ENCODE measurements at places on chromosomes 7 and 10.

DNA sequence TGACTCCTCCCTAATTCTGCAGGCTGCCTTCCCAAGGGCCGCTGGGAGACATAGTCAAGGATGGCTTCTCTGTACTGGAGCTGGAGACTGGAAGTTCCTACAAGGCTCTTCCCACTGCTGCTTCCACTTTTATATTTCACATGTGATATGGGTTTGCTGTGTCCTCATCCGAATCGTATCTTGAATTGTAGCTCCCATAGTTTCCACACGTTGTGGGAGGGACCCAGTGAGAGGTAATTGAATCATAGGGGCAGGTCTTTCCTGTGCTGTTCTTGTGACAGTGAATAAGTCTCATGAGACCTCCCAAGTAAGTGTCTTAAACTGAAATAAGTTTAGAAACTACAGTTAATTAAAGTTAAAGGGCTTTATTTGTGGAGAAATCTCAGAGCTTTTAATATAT is 47.0 kb upstream of the BICC1 start:
- no peak for DNase-seq

DNA sequence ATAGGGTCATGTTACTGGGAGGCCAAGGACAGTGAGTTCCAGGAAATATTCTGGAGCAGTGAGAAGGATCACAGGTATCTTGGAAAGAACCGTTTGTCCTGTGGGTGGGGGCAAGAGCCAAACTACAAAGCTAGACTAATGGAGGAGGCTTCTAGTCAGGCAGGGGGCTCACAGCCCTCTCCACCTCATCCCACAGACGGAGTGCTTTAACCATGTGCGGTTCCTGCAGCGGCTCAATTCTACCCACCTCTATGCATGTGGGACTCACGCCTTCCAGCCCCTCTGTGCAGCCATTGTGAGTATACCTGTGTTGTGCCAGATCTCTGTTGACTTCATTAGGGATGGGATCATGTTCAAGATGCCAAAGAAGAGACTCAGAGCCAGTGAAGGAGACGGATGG is 8.1 kb downstream of the SEMA4G start:
- DNase-seq = no peak

- DNase-seq = no peak
These were observed 1672.9 kb downstream of the REEP3 start for GRCh38 chr10:65194126-65194525.

- DNase-seq = no peak
These were observed 636.8 kb upstream of the ANKRD30A start for GRCh38 chr10:36488579-36488978.

DNA sequence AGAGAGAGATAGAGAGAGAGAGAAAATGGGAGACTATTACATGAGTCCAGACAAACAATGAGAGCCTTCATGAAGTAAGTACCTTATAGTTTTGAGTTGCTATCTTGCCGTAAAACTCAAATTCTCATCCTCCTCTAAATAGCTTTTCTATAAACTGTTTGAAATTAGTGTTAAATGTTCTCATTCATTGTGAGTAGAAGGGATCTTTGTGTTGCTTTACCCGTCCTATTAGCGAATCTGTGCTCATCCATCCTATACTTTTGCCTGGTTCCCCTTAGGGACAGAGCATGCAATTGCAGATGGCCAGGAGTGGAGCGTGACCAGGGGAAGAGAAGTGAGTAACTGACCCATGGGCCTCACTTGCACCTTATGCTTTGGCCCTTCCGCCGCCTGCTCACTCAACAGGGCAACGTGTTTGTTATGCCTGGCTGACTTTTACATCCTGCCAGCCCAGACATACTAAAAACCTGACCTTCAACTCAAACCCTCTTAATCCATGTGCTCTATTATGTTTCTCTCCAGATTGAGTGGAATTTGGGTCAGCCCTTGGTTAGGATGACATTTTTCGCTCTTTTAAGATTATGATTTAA is 244.2 kb upstream of the YAE1 start:
- no peak for DNase-seq

- no peak for DNase-seq
These were observed 173.5 kb downstream of the CELF2 start for GRCh38 chr10:11191190-11191589.

DNA sequence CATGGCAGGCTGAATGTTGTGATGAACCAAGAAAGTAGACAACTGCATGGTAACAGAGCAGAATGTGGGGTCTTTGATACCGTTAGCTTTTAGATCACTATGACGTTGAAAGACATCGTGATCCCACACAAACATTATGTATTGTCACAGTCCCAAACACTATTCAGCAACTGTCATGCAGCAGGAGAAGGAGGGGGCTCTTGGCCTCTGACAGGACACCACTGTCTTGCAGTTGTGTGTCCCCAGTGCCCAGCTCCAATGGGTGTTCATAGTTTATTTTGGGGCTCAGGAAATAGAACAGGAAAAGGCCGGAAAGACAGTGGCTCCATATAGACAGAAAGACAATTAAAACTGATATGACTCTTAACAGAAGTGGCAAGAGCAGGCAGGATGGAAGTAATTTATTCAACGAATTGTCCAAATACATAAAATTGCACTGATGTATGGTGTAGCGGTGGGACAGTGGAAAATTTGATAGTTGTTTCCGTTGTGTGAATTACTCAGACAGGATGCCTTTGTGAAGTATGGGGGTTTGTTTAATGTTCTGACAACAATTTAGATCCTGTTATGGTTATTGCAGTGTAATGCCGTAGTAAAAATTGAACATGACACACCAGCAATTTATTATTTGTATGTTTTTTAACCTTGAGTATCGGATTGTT is 292.0 kb downstream of the LRMDA start:
- DNase-seq = no peak

DNA sequence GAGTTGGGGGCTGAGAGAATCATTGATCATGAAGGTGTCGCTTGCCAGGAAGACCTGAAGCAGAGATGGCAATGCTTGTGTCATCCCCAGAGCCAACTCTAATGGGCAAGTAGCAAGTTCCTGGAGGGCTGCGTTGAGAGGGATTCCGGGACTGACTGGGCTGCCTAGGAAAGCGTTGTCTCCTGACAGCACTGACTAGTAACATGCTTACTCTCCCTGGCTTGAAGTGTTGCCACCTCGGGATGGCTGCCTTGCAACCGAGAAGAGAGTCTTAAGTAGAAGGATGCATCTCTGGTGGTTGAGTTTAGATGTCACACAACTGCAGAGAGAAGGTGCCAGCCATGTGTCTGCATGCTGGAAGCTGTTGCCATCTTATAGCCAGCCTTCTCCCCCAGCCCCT is 453.4 kb downstream of the PLXNA4 start:
- DNase-seq = no peak

DNA sequence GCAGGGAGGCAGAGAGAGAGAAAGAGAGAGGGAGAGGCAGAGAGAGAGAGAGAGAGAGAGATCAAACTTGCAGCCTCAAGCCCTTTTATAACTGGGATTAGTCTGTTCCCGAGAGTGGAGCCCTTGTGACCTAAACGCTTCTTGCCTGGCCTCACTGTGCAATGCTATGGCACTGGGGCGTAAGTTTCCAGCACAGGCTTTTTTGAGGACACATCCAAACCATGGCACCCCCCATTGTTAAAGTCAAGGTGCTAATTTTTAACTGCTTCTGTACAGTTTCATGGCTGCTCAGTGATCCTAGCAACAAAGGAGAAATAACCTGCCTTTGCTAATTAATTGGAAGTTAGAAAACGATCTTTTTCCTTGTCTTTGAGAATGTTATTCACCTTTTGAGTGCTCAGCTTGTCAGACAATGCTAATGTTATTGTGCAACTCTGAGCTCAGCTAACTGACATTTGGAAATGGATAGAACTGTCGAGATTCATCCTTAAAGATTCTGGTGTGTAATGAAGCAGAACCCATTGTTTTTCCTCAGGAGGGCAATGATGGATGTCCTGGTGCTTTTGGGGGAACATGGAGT is 268.4 kb downstream of the GLRX3 start:
- DNase-seq = no peak

DNA sequence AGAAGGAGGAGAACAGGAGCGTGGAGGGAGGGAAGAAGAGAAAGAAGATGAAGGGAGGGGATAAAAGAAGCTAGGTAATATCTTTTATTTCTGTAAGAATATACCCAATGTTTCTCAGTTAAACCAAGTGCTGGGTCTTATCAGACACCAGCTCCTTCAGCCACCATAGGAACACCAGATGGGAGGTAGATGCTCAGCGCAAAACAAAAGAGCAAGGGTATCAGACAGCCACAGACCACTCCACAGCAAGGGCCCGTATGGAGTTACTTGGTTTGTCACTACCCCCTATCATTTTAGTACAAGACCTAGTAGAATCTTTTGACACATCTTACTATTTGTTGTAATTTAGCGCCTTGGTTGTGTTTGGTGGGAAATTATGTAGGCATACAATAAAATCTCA is 65.9 kb upstream of the FAM133B start:
- no peak for DNase-seq

- DNase-seq = no peak
These were observed 714.9 kb downstream of the KCNMA1 start for GRCh38 chr10:76922666-76923065.

DNA sequence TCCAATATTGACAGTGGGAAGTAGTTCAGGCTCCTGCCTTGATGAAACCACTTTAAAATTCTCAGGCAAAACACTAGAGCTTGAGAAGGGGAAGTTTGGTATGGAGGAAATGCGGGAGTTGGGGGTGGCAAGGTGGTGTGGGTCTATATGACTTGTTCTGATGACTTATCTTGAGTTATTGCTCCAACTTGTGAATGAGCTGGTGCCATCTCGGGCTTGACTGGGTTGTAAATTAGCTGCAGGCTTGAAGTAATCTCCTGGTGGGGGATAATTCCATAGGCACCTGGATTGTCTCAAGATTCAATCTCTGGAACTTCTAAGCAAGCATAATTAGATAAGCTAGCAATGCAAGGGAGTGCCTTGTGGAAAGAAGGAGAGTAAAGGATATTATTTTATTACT is 29.0 kb downstream of the MRPL32 start:
- DNase-seq = no peak

DNA sequence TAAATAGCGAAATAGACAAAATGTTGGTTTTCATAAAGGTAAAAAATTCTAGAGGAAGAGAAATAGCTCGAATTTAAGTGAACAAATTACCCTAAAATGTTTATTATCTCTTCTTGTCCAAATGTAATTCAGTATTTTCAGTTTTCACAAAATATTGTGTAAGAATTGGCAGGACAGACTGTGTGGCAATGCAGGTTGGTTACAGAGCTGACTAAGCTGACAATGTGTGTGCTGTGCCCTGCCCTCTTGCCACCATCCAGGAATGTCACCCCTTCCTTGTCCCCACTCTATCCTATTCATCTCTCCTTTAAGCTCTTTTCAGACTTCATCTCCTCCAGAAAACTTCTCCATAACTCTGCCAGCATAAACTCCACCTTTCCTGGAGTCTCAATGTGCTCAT is 46.1 kb downstream of the COL28A1 start:
- no peak for DNase-seq

DNA sequence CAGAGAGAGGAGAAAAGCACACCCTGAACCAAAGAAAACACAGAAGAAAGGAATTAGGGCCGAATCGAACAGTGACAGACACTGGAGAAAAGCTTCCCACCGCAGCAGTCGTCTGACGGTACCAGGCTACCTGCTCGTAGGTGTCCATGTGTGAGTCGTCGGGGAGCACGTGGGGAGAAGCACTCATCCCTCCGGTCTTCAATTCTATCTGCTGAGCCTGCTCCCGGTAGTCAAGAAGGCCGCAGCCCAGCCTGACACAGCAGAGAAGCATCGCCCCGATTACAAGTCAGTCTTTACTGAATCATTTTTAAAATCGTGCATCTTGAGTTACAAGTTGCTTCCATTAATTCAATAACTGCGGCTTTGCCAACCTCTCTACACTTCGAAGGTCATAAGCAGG is 24.5 kb downstream of the PITRM1 start:
- DNase-seq = no peak

DNA sequence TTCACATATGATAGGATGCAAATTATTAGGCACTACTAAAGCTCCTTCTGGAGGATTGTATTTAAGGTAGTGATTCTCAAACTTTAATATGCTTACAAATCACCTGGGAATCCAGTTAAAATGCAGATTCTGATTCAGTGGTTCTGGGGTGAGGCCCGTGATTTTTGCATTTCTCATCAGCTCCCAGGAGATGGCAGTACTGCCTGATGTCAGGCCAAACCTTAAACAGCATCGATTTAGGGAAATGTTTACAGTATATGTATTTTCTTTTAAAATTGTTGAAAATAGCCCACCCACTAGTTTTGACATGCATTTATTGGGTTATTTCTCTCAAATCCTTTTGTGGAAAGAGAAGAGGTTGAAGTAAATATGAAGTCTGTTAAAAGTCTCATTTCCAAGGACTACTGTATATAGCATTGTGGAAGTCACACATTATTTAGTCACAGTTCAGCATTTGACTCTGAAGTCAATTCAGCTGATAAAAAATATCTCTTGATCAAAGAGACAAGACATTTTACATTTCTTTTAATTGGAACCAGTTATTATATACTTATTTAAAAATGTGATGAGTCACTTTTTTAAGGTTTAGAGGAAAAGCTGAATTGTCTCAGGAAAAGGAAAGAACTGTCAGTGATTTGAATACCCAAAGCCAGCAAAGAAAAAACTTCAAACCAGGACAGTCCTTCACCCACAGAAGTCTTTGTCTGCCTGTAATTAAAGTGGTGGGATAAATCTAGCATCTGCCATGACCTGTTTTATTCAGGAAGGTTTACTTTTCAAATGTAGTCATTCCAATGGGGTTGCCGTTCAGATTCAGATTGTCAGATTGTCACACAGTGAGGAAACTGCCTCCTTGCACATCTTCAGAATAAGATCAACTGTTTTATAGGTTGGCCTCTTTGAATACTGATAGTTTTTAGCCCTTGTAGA is 21.1 kb upstream of the HBP1 start:
- DNase-seq = no peak

DNA sequence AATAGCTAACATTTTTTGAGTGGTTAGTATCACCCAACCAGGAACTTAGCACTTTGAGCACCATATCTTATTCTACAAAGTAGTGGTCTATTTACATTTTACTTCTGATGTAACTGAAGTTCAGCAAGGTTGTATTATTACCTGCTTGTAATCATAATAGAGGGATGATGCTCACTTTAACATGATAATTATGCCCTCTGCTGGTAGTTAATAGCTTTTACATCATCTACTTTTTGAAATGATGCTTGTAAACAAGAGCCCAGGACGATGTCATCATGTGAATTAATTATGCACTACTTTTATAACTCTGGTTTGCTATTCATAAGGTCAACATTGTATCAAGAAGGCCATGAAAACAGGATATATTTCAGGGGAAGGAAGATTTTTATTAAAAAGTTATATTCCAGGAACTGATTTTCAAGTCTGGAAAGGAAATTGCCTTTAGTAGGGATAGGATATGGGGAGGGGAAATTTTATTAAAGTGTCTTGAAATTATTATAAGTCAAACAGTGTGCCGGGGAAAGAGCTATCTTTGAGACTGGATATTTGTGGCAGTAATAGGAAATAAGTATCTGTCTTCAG is 80.3 kb upstream of the SCIN start:
- DNase-seq = no peak

All from tibial artery (tissue), 4 donors.